ENCODE measurements at places on chromosomes 3 and 15.

GRCh38 chr3:134039161-134039862 lies 9.6 kb upstream of the SLCO2A1 start:
- DNase-seq, result no peak

DNA sequence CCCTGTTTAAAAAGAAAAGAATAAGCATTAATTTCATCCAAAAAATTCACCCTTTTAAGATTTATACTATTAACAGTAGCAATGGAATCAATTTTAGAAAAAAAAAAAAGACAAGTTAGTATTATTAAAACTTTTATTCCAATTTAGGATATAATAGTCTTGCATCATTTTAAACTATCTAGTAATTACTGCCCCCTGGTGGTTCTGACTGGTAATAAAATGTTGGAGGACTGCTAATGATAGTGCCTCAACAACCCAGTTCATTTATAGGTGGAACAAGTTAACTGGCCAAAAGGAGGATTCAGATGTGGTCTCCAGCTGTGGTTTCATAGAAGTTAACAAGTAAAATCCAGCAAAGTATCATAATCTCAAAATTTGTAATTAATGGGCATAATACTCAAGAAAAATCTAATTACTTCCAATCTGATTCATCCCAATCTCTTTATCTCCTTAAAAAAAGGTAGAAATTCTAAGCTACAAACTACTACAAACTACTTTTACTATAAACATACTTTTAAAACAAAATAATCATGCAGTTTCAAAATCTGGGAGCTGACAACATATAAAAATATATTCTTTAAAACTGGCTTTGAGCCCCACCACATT lies 30.7 kb upstream of the WDR49 start:
- DNase-seq, result peak; percentile 39

GRCh38 chr3:59876533-59877062 lies 826.8 kb upstream of the CFAP20DC start:
- DNase-seq, result no peak

- DNase-seq, result no peak
Observed at GRCh38 chr3:195764961-195765706, 44.4 kb downstream of the MUC20 start.

DNA sequence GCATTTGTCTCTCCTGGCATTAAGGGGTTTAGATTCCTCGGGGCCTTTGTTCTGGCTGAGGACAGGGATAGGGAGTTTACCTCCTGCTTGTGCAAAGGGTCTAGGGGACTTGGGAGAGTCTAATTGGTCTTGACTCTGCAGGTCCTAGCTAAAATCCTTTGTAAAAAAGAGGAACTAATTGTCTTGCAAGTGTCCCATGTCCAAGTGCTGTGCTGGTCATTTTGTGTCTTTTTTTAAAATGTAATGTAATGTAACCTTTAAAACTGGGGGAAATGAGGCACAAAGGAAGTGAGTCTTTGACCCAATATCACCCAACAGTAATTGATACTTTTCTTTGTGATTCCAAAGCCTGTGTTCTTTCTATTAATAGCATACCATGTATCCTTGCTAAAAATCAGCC lies 14.9 kb upstream of the C3orf80 start:
- DNase-seq, result no peak

DNA sequence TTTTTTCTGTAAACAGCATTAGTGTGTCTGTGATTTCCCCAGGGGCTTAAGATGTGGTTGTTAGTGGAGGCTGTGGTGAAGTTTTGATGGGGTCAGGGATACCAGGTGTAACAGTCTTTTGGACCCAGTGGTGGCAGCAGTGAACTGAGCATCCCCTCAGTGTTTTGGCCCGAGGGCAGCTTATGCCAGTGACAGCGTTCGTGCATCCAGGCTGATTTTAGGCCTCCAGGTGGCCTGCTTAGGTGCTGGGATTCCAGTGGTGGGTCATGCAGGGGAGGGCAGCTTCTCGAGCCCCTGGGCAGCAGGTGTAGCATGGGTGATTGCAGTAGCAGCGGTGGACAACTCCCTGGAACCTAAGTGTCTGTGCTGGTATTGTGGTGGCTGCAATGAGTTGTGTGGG lies 29.2 kb downstream of the STT3B start:
- DNase-seq, result no peak

DNA sequence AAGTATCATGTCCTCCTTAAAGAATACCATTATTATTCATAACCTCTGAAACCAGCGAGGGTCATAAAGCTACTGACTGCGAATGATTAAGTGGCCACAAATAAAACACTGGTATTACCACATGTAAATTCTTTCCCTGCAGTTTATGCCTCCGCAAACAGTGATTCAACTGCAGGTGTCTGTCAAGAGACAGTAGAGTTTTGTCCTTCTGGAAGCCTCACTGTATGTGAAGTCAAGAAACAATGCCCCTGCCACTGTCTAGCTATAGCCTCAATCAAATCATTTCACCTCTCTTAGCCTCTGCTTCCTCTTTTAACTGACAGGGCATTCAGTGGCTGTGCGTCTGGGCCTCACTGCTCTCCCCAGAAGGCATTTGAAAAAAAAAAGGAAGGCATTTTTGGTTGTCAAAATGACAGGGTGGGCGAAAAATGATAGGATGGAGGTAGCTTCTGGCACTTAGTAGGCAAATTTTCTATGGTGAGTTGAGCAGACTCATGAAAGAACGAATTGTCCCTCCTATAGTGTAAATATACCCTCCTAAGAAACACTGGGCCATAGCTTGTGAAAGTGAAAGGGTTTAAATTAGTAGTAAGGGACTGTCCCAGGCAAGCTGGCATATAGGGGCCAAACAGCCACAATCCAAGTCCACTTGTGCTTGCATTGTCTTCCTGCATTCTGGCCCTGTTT lies 66.7 kb downstream of the FILIP1L start:
- DNase-seq, result no peak

- no peak for DNase-seq
Observed at GRCh38 chr3:42983927-42984326, 4.8 kb downstream of the GASK1A start.

DNA sequence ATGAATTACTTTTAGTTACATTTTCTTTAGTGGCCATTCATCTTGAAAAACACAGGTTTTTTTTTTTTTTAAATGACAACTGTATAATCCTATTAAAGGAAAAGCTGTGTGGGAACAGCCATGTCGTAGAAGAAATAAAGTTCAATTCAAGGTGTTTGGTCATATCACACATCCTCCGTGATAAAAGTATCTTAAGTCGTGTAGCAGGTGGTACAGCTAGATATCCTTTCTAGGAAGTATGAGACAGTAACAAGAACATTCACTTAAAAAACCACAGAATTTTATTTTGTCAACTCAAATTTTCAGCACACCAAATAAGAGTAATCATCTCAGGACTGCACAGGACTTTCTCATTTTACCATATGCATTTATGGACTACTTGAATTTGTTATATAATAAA lies 16.1 kb downstream of the ZDHHC23 start:
- no peak for DNase-seq

DNA sequence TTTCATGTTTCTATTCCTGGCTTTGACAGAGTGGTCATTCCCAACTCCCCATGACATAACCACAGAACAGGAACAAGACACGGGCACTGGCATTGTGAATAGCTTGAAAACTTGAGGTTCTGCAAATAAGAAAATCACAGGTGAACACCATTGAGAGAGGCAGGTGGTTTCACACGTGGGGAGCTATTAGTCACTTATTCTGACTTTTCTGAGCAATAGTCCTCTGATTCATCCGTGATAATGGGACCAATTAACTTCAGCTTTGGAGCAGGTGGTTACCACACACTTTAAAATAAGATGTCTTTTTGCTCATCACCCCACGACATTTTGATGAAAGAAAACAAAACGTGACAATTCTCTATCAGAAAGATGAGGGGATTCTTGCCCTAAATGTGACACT lies 224.7 kb downstream of the KLF13 start:
- no peak for DNase-seq

- no peak for DNase-seq
Observed at GRCh38 chr3:55531321-55531720, 44.2 kb upstream of the WNT5A start.

DNA sequence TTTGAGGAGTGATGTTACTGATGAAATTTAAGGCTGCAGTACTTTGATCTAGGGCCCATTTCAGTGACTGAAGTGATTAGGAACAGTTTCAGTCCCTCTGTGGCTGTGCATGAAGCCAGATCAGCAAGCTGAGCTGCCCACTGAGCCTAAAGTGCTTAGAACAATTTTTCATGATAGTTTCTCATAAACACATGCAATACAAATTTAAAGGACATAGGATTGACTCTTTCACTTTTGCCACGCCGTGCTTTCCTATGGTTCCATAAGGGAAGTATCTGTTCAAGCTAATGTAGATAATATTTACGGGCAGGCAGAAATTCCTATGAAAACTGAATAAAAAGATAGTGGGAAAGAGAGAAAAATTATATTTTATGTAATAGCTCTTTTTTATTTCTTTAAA lies 10.6 kb downstream of the ANKUB1 start:
- no peak for DNase-seq

DNA sequence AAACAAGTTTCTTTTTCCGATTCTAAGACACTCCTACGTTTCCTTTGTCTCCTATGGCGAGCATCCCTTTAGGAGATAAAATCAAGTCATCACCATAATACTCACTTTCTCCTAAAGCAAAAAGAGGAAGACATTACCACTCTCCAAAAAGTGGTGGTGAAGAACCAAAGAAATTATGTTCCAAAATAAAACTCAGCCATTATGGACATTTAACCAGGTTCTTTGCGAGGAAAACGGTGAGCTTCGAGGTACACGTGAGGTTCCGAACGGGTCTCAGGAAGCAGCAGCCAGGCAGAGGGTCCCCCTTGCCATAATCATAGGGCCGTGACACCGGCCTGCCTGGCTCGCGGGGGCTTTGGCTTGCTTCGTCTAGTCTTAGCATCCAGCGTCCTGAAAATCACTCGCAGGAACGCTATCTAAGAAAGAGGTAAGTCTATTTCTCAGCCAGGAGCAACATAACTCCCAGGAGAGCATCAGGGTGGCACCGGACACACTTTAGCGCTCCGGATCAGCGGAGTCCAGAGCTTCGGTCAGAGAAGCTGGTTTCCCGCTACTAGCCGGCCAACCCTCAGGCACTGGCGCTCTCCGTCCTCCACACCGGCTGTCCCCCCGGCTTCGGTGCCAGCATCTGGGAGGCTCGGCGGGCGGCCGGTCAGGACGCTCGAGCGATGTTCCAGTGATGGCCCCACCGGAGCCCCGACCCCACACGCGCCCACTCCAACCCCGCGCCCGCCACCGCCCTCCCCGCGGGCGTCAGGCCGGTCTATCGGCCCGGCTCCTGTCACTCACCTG lies 581 bp downstream of the IP6K1 start:
- DNase-seq, result no peak

- DNase-seq, result no peak
Observed at GRCh38 chr15:85430406-85431204, 50.2 kb downstream of the AKAP13 start.

- no peak for DNase-seq
Observed at GRCh38 chr15:88179562-88179961, 77.0 kb downstream of the NTRK3 start.

DNA sequence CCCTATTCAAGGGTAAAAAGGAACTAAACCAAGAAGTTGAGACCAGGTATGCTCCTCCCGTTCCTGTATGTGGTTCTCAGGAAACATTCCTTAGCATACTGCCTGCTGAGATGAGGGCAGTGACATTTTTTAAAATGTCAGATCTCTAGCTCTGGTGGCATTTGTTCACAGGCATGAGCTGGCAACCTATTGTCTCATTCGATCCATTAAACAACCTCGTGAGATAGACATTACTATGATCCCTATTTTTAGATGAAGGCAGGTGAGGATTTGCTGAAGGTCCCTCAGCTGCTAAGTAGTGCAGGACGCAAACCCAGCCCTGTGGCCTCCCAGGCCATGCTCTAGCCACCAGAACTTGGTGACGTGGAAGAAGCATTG lies 74.9 kb downstream of the SIDT1 start:
- no peak for DNase-seq

GRCh38 chr3:95424279-95424678 lies 1361.4 kb downstream of the NSUN3 start:
- DNase-seq, result no peak

GRCh38 chr3:109050591-109051167 lies 67.3 kb downstream of the MORC1 start:
- DNase-seq, result no peak

DNA sequence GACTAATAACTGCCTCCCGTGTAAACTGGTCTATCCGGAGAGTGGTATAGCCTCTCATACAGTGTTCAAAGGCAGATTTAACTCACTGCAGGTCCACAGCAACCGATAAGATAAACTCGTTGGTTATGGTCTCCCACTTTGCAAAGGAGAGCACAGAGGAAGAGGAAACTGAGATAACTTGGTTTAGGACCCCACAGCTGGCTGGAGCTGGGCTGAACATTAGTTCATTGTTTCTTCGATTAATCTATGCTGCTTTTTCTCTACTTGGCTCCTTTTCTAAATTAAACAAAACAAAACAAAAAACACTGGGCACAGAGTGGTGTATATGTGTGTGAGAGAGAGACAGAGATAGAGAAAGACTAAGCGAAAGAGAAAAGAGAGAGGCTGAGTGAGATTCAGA lies 5.0 kb upstream of the DLG1 start:
- DNase-seq, result no peak
